ENCODE measurements at places on chromosomes 7 and 10.

DNA sequence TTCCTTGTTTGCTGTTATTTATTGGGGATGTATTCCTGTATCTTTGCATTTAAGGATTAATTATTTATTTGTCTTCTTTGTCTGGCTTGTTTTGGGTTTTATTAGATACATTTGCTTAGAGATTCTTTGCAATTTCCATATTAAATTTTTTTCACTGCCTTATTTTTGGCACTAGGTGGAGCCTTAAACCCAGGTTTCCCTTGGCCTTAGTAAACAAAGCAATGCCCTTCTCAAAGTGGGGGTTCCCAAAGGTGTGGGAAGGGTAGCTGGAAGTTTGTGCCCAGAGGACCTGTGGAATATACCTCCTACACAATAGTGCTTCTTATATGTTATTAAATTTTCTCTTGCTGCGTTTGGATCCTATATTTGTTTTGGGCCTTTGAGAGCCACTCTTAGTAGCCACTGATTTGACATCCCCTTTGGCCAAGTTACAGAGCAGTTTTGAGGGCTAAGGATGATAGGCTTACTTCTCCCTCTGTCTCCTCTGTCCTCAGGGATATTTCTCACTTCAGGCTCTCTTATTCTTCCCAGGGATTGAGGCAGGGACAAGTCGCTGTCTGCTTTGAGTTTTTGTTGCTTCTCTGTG lies 162.3 kb downstream of the ITGB1 start:
- no peak for DNase-seq

DNA sequence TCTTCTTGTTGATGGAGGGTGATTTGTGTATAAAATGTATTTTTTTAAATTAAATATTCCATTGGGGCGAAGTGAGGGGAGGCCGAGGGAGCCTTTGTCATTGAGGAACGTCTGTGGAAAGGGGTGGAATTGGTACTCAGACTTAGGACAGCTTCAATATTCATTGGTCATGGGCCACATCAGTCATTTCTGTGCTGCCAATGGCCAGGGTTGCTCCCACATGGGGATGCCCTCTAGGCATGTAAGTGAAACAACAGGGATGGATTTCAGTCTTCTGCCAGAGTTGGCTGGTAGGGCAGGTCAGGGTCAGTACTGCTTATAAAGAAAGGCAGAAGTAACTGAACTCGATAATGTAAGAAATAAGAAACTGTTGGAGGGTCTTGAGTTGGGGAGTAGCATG lies 47.2 kb downstream of the NEURL1 start:
- no peak for DNase-seq

GRCh38 chr10:94103801-94104221 lies 110.1 kb downstream of the PLCE1 start:
- no peak for DNase-seq

DNA sequence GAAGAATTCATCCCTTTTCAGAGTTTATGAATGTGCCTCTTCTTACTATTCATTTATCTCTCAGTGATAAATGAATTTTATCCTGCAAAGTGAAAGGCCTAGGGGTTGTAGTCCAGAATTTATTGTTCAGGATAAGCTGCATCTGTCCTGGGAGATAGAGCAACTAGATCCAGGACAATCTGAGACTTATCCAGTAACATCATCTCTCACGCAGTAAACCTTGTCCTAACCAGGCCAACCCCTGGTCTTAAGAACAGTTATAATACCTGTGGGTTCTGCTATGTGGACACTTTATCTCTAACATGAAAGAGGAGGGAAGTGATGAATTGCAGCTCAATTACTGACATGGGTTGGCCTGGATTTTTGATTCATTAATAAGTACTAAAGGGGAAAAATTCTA lies 287.6 kb downstream of the BMPER start:
- DNase-seq: no peak

DNA sequence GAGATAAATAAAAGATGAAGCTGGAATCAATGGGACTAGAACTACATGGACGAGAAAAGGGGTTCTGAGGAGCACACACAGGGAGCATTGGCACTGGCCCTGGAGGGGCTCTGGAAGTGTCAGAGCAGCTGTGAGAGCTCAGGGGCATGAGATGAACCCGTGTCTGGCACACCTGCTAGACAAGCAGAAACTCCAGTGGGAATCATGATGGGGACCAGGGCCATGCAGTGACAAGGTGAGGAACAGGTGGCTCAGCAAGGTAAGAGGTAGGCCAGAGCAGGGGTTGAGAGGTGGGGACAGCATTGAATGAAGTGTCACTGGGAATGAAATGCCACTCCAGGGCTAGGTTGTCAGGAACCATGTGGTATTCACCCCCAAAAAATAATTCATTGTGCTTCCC lies 588.5 kb downstream of the GRID1 start:
- no peak for DNase-seq

DNA sequence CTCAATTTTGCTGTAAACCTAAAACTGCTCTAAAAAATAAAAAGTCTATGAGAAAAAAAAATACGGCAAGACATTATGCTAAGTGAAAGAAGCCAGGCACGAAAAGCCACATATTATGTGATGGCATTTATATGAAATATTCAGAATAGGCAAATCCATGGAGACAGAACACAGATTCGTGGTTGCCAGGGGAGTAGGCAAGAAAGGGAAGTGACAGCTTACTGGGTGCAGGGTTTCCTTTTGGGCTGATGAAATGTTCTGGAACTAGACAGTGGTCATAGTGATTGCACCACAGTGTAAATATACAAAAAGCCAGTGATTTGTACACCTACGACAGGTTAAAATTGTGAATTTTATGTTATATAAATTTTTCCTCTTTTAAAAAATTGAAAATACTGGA lies 41.3 kb upstream of the GLI3 start:
- no peak for DNase-seq

DNA sequence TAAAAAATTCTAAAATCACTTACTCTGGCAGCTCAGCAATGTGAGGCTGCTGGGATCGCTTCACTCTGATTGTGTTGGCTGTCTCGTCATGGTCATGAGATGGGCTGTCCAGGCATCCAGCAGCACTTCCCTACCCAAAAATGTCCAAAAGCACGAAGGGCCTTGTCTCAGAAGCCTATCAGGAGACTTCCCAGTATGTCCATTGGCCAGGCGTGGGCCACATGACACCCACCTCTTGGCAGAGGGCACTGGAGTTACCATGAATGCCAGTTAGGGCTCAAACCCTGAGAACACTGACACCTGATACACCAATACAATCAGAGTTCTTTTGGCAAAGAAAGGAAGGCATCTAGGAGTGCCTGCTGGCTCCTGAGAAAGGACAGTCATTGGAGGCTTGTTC lies 27.0 kb upstream of the GLI3 start:
- DNase-seq: no peak

DNA sequence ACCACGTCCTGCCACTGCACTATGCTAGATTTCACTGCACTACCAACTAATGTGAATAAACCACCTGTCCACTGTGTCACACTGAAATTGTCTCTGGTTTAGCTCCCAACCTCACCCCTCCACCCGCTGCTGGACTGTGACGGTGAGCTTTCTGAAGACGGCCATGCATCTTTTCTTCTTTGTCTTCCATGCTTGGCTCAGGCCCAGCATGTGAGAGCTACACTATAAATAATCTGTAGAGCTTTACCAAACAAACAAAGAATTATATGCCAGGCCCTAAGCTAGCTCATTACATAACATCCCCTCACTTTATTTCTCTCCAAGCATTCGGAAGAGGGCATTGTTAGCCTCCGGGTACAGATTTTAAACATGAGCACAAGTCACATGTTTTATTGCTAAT lies 633.2 kb downstream of the TNS3 start:
- no peak for DNase-seq

DNA sequence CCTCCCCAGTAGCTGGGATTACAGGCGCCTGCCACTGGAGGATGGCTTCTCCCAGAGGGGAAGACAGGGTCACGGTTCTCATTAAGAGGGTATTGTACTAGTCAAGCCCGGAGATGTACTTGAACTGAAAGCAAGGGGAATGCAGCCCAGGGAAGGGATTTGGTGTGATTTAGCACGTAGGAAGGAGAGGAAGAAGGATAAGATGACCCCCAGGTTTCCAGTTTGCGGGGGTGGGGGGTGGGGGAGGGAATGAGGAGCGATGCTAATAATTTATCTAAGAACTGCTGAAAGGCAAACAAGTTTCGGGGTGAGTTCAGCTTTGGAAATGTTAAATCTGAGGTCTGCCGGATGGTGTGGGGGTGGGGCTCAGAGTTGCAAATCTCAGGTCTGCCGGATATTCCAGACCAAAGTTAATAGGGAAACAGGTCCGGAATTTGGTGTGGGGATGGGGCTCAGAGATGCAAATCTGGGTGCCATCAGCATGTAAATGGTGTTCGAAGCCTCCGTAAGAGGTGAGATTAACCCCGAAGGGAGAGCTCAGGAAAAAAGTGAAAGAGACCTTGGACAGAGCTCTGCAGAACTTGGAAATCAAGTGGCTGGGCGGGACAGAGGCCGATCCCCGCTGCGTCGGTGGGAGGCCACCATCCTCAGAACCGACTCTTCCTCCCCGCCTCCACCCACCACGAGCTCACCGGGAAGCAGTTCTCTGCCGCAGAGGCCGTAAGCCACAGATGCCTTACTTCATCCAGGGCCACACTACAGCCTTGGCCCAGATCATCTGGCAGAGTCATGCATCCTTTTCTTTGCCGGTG lies 1.6 kb upstream of the SEPHS1 start:
- DNase-seq: peak; percentile 53

DNA sequence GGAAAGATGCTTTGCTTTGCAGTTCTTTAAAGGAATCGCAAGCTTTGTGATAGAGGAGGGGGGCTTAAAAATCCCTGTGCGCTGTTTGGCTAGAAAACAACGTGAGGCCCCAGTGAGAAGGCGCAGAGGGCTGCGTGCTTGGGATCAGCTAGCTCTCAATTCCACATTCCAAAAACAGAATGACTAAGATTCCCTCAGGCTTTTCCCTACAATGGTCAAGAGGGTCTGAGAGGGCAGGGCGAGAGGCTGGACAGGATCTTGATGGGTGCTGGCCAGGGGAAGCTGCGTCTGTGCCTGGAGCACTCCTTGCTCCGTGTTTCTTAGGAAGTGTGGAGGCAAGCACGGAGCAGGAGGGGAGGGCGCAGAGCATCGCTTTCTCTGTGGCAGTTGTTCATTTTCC lies 72.1 kb upstream of the INHBA start:
- no peak for DNase-seq

DNA sequence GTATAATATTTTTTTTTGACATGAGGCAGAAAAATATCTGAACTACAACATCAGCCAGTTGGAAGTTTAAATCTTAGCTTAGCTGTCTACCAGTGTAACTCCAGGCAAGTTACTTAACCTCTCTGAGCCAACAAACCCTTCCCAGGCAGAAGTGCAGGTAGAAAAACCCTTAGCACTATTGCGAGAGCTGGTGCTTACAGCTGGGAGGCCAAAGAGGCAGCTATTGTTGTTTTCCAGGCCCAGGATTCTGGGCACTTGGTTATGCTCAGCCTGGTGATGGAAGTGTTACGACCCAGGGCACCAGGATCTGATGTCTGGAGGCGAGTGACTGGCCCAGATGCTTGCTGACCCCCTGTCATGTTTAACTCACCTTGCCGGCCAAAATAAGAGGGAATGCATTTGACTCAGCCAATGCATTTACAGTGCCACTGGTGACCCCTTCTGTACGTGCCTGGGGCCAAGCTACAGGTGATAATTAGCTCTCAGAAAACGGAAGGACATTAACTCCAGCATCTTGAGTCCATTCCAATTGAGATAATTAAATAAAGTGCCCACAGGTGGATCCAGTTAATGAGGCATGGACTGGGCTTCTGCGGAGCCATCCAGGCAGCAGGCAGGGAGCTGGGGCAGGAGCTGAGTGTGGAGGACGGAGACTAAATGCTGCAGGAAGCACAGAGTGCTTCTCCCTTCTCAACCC lies 126.5 kb upstream of the HABP2 start:
- DNase-seq: no peak

DNA sequence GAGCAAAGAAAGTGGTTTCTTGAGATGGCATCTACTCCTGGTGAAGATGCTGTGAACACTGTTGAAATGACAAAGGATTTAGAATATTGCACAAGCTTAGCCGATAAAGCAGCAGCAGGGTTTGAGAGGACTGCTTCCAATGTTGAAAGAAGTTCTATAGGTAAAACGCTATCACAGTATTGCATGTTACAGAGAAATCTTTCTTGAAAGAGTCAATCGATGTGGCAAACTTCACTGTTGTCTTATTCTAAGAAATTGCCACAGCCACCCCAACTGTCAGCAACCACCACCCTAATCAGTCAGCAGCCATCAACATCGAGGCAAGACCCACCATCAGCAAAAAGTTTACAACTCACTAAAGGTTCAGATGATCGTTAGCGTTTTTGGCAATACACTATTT lies 59.9 kb downstream of the SLC29A4 start:
- no peak for DNase-seq

DNA sequence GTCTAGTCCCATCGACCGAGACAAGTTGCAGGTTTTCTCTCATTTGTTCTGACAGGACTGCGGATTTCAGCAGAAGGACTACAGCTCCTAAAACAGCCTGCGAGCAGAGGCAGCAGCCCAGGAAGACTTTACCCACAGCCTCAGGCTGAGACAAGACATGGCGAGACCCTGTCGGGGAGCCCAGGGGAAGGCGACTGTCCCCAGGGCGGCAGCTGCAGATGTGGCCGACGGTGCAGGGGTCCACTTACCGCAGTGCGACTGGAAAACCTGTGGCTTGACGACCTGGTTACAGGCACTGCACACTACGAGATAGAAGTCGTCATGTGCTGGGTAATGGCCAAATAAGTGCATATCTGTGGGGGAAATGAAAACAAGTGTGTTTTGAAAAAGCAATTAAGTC lies 88.0 kb downstream of the ATXN7L1 start:
- DNase-seq: no peak

- no peak for DNase-seq
Measured at GRCh38 chr10:74034301-74034700, 36.4 kb downstream of the VCL start.

GRCh38 chr10:123154711-123155505 lies 706 bp downstream of the BUB3 start:
- peak; percentile 73 for DNase-seq

DNA sequence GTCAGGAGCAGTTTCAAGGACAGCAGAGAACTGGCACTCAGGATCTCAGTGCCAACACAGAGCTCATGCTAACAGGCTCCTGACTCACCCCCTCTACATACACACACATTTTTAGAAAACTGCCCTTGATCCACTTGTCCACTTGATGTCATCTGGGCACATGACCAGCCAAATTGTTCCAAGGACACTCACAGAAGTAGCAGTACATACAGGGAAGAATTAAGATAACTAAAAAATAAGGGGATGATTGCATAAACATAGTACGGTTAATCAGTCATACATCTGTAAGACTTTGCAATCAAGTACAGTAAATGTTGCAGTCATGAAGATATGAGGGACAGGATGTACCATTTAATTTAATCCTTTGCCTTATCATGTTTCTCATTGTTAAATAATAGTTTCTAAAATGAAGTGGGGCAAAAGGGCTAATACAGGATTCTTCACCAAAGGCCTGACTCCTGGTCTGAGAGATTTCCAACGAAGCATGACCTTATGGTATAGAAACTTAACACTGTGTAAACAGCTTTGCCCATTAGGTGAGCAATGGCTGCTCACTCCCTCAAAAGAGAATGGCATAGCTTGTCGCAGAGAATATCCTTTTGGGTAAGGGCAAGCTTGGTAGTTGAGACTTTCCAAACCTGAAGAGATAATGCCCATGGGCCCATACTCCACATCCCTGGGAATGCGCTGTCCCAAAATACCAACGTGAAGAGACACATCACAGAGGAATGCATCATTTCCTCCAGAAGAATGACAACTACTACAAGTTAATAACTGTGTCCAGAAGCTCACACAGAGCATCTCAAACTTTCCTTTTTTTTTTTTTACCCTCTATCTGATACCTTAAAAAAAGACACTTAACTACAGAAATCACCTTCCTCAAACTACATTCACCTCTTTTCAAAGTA lies 94.1 kb downstream of the ARMH3 start:
- no peak for DNase-seq

- DNase-seq: no peak
Measured at GRCh38 chr10:101351017-101351416, 2.9 kb upstream of the BTRC start.
